ENCODE measurements at places on chromosomes 11 and 22.

DNA sequence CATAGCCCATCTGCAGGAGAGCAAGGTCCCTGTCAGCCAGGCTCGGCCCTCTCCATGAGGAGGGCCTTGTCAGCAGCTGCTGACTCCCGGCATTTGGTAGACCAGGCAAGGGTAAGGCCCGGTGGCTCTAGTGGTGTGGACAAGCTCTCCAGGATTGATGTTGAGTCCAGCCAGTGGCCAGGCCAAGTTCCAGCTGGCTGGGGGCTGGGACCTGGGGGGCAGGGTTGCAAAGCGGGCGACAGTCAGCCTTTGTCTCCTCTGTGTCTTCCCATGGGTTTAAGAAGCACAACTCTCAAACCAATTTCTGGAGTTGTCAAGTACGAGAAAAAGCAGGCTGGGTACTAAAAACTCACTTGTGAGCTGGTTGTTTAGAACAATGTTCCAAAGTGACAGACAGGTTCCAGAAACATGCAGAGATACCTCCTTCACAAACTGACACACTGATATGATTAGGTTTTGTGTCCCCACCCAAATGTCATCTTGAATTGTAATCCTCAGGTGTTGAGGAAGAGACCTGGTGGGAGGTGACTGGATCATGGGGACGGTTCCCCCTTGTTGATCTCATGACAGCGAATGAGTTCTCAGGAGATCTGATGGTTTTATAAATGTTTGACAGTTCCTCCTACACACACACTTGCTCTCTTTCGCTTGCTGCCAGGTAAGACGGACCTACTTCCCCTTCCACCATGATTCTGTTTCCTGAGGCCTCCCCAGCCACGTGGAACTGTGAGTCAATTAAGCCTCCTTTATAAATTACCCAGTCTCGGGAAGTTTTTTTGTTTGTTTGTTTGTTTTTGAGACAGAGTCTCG lies 52.3 kb upstream of the SERPIND1 start:
- DNase-seq = no peak

- DNase-seq = no peak
Observed at GRCh38 chr22:33220476-33221080, 162.4 kb upstream of the SYN3 start.

DNA sequence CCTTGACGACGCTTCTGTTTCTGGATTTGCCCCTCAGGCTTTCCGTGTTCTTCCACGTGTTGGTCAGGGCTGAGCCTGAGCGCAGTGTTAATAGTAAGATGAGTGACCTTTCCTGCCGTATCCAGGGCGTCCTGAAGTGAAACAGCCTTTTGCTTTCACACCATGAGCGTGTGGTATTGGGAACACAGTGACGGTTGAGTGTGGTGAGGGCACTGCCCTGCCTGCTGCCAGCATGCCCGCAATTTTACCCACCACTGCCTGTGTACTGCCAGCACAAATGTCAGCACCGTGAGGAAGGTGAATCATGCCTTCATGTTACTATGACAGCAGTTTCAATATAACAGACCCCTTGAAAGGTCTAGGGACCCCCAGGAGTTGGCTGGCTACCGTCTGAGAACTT lies 217.1 kb downstream of the TBC1D22A start:
- DNase-seq = no peak

- DNase-seq = no peak
Observed at GRCh38 chr11:16770016-16770415, 31.6 kb downstream of the C11orf58 start.

GRCh38 chr11:30917859-30918478 lies 331.8 kb upstream of the MPPED2 start:
- DNase-seq = no peak

DNA sequence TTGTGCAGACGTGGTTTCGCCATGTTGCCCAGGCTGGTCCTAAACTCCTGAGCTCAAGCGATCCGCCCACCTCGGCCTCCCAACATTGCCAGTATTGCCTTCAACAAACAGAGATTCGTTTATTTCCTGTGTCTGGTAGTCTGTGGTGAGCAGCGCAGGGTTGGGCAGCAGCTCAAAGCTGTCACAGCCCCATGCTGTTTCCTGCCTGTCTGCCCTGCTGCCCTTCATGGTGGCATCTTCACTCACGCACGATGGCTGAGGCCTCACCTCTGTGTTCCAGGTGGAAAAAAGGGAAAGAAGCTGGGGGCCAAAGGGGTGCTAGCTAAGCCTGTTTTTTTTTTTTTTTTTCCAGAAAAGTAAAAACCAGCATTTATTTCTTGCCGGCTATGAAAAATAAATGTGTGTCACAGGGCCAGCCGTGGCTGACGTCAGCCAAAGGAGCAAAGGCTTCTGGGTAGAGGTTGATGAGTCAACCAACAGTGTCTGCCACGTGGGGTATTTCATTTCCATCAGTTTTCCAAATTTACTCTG lies 28.8 kb downstream of the TBC1D22A start:
- DNase-seq = peak; percentile 70

DNA sequence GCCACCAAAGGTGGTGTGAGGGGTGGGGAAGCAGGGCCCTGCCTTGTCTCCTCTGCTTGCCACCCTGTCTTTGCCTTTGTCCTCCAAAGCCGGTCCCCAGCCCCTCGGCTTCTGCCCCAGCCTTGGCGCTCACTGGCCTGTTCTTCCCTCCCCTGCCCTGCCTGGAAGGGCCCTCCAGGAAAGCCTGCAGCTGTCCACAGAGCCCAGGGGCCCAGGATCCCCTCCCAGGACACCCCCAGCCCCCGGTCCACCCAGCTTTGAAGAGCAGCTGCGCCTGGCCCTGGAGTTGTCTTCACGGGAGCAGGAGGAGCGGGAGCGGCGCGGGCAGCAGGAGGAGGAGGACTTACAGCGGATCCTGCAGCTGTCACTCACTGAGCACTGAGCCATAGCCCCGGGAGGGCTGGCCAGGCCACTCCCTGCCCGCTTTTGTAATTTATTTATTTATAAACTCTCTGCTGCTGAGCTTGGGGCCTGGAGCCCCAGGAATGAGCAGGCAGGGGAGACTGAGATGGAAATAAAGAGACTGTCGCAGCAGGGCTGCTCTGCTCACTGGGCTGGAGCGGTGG lies 1.3 kb upstream of the SSH3 start:
- DNase-seq = no peak

DNA sequence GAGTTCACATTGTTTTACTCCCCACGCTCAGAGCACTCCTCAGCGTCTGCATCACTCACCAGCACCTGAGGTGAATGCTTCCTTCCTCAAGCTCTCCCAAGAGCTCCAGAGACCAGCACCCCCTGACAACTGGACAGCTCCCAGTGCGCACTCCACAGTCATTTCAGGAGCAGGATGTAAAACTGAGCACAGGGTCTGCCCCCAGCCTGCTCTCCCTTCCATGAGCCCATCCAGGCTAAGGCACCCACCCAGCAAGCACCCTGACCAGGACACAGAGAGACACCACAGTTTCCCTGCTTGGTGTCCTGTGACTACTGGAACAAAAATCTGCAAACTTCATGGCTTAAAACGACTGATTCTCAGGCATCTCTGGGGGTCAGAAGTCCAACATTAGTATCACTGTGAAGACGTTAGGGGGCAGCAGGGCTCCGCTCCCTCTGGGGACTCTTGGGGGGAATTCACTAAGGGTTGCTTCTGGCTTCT lies 3.3 kb downstream of the SCGB1D2 start:
- DNase-seq = no peak

DNA sequence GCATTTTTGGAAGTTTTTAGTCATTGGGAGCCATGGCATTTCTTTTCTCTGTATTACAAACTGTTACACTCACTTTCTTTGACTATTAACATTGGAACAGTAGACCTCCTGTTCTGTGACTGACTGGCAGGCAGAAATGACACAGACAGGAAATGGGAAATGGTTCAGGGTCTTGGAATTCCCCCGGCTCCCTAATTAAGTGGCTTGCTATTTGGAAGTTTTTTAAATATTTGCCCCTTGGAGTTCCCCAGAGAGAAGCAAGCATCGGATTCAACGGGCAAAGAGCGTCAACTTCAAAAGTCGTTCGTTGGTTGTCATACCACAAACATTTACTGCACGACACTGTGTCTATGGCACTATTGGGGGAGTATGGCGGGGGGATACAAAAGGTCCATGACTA lies 1.1 kb upstream of the BIRC2 start:
- no peak for DNase-seq

GRCh38 chr22:22394591-22394990 lies 114.0 kb downstream of the ZNF280B start:
- no peak for DNase-seq

DNA sequence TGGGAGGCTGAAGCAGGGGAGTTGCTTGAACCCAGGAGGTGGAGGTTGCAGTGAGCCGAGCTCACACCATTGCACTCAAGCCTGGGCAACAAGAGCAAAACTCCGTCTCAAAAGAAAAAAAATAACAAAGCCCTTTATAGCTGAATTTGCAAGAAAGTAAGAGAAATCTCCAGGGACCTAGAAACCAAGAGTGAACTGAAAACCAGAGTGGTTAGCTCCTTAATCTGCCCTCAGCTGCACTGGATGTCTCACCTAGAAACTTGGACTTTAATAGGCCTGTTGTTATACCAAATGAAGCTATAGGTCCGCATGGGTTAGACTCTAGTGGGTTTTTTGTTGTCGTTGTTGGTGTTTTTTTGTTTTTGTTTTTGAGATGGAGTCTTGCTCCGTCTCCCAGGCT lies 4.1 kb downstream of the NEU3 start:
- no peak for DNase-seq

GRCh38 chr11:32817181-32817851 lies 12.4 kb upstream of the PRRG4 start:
- no peak for DNase-seq

- no peak for DNase-seq
Observed at GRCh38 chr22:28801845-28802594, 1.7 kb upstream of the XBP1 start.

DNA sequence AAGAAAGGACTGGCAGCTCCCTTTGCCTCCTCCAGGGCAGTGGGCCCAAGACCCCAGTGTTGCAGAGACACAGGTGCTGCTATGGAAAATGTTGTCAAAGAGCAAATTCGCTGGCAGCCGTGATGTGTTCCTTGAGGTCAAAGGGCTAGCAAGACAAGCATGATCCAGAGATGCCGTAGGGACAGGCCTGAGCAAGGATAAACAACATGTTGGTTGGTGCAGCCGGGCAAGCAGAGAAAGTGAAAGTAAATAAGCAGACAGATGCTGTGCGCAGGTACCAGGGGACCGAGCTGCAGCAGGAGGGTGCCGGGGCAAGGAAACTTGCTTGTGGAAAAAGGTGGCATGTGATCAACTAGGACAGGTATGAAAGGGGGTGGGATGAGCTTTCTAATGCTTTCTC lies 125.5 kb upstream of the NECTIN1 start:
- DNase-seq = no peak

DNA sequence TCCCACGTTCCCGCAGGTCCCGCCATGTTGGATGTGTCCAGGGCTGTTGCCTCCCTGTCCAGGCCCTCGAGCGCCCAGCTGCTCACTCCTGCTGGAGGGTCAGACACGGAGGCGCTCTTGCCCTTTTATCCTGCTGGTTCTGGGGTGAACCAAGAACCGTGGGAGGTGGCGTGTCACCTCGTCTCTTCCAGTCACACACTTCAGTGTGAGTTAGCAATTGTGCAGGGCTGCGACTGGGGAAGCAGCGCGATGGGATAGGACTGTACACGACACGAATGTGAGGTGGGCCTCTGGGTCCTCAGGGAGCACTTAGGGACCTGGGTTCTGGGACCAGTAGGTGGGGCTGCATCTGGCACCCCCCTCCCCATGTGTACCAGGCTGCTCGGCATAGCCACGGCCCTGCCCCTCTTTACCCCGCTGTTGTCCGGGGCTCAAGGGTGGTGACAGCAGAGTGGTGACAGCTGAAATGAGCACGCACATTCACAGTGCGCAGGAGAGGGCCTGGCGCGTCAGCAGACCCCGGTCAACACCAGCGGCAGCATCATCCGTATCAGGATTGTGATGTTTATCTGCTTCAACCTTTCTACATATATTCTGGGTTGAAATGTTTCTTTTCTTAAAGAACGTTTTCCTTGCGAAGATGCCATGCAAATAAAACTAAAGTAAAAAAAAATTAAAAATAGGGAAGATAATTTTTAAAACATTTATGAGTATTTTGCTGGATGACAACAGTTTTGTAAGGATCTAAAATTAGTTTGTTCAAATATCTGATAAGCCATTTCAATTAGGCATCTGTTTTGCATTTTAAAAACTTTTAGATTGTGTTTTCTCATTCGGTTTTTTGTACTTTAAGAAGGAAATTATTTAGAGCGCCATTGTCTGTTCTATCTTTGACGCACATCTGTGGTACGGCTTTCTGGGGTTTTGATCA lies 210.7 kb downstream of the TBC1D22A start:
- DNase-seq = no peak

DNA sequence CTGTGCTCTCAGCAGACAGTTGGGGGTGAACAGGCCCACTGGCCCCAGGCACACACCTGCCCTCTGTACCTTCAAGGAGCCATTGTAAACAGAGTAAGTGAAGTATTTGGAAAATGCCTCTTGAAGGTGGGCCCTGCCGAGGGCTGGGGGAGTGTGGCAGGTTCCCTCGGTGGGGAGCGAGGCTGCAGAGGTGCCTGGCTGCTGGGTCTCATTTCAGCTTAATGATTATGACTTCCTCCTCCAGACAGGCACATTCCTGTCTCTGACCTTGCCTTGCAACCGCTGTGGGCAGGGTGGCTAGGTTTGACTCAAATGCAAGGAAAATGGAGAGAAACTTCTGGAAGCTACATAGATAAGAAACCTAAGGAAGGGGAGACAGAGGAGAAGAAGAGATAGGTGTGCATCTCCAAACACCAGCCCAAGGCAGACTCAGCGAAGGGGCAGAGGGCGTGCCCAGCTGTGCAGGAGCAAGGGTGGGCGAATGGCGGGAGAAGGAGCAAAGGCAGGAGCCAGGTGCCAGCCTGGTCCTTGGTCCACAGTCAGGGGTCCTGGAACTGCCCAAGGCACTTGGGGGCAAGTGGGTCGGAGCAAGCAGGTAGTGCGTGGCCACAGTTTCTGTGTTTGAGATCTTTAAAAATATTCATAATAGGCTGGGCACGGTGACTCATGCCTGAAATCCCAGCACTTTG lies 14.0 kb downstream of the GRAMD4 start:
- no peak for DNase-seq

DNA sequence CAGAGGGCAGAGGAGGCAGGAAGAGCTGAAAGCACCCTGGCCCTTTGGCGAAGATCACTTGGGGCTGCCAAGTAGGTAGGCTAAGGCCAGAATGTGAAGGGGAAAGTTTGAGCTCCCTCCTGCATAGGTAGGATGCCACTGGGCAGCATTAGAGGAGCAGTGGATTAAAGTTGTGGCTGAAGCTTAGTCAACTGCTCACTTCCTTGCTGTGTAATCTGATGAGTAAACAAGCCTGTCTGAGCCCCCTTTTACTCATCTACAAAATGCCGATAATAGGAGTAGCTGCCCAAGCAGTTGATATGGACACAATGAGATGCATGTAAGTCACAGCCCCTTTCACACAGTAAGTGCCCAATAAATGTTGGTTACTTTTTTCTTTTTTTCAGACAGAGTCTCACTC lies 216.4 kb downstream of the MN1 start:
- DNase-seq = no peak
